ENCODE measurements at places on chromosomes 7 and 10. TPM values are rescaled to one million over a fixed set of nuclear protein-coding genes. Genes with fewer than 3 reads are reported as not detected.

DNA sequence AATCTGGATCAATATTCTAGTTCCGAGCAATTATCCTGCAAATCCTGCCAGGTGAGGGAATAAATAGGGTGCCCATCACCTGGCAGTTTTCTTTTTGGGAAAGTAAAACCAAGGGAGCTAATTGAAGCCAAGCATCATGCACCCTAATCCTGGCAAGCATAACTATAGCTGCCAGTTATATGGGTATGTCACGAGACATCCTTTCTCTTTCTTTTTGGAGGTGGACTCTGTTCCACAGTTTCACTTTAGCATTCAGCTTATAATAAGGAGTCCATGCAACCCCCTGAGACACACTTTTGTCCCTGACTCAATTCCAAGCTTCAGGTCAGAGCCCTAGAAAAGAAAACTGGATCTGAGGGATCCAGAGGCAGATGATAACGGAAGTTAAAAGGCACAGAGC, 222.5 kb downstream of the PHF14 start:
- no peaks in the 10 kb centered on the region for H3K27me3 ChIP-seq
- H3K36me3 ChIP-seq, result no peaks in the 10 kb centered on the region

DNA sequence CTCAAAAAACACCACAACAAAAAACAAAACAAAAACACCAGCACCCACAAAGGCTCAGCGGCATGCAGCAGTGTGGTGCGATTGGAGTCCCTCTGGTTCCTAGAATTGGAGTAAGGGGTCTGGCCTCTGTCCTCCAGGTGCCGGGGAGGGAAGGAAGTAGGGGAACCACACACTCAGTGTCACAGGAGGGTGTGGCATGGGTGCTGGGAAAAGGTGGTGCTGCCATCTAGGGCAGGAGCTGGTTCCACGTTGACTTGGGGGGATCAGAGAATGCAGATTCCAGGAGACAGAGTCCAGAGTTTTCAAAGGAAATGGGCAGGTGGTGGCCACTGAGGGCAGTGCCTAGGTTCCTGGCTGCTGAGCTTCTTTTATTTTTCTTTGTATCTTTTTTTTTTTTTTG, 19.8 kb upstream of the WIPI2 start:
- no peaks in the 10 kb centered on the region for H3K27me3 ChIP-seq
- no peaks in the 10 kb centered on the region for H3K4me1 ChIP-seq
- DNase-seq, result no peak

- no peak overlapping the region for H3K27ac ChIP-seq
- no peaks in the 10 kb centered on the region for H3K4me1 ChIP-seq
- no peak overlapping the region for H3K4me3 ChIP-seq
- H3K27me3 ChIP-seq, result no peaks in the 10 kb centered on the region
Observed at GRCh38 chr7:80806663-80807062, 112.2 kb downstream of the SEMA3C start.

GRCh38 chr10:870564-871166, 60.8 kb downstream of the LARP4B start:
- peaks cover 23% of the 10 kb centered on the region for H3K4me1 ChIP-seq
- H3K36me3 ChIP-seq, result peaks cover 41% of the 10 kb centered on the region
- no peak for DNase-seq
- no peaks in the 10 kb centered on the region for H3K27me3 ChIP-seq
- H3K27ac ChIP-seq, result no peak overlapping the region

- DNase-seq, result no peak
- H3K27me3 ChIP-seq, result peaks cover 52% of the 10 kb centered on the region
- H3K4me1 ChIP-seq, result peaks cover 10% of the 10 kb centered on the region
- H3K36me3 ChIP-seq, result no peaks in the 10 kb centered on the region
- H3K27ac ChIP-seq, result no peak overlapping the region
Observed at GRCh38 chr10:71395621-71396020, 1.1 kb upstream of the CDH23 start.

DNA sequence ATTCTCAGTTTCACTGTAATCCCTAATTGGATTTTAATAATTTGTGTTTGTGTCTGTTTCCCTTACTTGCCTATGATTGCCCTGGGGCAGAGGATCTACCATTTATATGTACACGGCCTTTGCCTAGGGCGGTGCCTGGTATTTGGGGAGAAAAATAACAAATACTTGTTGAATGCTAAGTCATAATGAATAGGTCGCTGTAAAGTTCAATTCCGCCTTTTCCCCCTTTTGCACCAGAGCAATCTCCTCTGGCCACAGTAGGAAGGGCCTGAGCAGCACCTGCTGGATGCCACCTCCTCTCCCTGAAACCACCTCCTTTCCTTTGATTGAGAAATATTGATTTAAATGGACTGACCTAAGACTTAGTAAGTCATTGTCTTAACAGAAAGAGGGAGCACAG, 70.2 kb downstream of the RHOBTB1 start:
- H3K4me1 ChIP-seq, result no peaks in the 10 kb centered on the region
- H3K27ac ChIP-seq, result no peak overlapping the region
- H3K4me3 ChIP-seq, result no peak overlapping the region
- peaks cover 53% of the 10 kb centered on the region for H3K36me3 ChIP-seq
- no peak for DNase-seq

The OGDHL gene
- total RNA-seq, result 0.30 TPM

The LGI1 gene
- not detected for total RNA-seq

All from lower lobe of right lung (tissue), 2 donors.